ENCODE measurements at places on chromosomes 2 and 18. TPM values are rescaled to one million over a fixed set of nuclear protein-coding genes. Genes with fewer than 3 reads are reported as not detected.

The CKAP2L gene
- 13.4 TPM for total RNA-seq

The STARD6 gene
- total RNA-seq, result not detected

The SERPINB11 gene
- total RNA-seq, result not detected

The MLPH gene
- total RNA-seq, result 251 TPM
